ENCODE measurements at places on chromosomes 6 and 20.

- no peak for DNase-seq
These were observed 14.4 kb upstream of the ADAM33 start for GRCh38 chr20:3696200-3696599.

DNA sequence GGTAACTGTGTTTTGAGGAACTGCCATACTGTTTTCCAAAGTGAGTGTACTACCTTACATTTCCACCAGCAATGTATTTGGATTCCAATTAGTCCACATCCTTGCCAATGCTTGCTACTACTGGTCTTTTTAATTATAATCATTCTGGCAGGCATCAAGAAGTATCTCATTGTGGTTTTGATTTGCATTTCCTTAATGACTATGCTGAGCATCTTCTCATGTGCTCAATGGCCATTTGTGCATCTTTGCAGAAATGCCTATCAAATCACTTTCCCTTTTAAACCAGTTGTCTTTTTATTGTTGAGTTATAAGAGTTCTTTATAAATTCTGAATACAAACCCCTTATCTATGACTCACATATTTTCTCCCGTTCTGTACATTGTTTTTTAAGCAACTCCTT lies 75.9 kb downstream of the ATG5 start:
- DNase-seq = no peak

DNA sequence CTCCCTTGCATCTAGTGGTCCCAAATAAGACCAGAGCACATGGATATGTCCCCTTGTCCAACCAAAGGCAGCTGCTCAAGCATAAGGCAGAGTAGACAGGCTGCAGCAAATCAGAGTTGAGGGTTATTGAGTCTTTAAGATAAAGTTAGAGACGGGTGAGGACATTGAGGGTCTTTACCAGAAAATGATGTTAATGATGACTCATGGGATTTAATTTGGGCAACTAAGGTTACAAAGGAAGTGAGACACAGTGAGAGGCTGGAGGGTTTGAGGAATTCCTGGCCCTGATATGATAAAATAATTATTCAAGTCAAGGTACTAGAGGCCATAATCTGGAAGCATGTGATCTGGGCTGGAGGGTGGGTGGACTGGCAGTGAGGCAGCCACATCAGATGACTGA lies 133.6 kb downstream of the ALDH8A1 start:
- DNase-seq = no peak

- no peak for DNase-seq
These were observed 116.4 kb downstream of the FLRT3 start for GRCh38 chr20:14220986-14221385.

DNA sequence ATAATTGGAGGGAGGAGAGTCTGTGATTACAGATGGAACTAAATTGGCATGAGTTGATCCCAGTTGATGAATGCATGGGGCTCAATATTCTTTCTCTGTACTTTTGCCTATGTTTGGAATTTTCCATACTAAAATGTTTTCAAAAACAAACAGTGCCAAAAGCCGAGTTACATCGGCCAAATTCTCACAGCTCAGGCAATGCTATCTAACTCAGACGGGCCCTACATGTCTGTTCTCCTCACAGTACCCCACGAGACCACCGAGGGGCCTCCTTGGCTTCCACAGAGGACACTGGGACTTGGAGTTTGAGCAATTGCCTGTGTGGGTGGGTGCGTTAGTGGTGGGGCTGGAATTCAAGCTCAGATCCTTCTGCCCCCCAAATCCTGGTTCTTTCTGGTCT lies 413.2 kb downstream of the CDH26 start:
- DNase-seq = no peak

GRCh38 chr6:29942275-29943052 lies at the start of gene HLA-A:
Gene HLA-A (plus strand): TSS chr6:29942532. CDS start chr6:29942554, 22 bp downstream.
- DNase-seq = peak; percentile 96

DNA sequence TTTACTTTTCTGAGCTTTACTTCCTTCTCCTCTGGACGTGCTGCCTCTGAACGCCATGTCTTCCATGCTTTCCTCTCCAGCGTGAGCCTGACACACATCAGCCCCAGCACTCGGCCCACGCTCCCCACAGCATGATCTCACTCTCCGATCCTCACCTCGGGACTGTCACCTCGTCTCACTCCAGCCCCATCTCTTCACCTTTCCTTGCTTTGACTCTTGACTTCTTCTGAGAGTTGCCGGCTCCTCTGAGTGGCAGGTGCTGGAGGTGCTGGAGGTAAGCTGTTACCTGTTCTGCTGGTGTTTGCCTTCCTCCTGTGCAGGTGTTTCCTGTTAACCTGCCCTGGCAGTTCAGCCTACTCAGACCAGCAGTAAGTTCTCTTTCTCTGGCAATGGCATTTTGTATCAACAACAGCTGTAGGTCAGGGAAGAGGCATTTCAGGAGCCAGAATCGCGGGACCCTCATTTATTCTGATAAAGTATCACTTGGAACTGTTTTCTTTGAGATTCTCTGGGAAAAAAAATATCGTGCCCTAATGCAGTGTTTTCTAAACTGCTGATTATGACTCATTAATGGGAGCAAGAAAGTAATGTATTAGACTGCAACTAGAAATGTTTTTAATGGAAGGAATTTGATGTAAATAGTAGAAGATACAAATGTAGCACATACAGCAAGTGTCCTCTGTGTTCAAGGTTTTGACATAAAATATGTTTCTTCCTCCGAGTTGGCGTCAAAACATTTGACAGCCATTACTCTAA lies 106.5 kb downstream of the ARID1B start:
- no peak for DNase-seq

- DNase-seq = peak; percentile 89
These were observed 117.7 kb downstream of the RPS12 start for GRCh38 chr6:132931936-132932514.

DNA sequence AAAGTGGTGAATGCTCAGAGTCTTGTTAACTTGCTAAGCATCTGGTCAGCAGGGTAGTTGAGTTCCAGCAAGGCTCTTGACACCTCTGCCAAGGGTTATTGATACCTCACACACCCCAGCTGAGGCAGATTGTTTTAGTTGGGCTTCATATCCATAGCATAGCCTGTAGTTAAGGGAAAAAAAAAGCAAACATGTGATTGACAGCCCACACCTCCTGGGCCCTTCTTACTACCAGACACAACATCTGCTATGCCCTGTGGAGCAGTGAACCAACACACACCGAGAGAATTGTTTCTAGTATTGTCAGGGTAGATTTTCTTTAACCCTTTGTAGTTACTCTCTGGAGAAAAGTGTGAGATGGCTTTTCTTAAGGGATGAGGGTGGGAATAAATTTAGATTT lies 697.0 kb upstream of the POU3F2 start:
- DNase-seq = no peak

DNA sequence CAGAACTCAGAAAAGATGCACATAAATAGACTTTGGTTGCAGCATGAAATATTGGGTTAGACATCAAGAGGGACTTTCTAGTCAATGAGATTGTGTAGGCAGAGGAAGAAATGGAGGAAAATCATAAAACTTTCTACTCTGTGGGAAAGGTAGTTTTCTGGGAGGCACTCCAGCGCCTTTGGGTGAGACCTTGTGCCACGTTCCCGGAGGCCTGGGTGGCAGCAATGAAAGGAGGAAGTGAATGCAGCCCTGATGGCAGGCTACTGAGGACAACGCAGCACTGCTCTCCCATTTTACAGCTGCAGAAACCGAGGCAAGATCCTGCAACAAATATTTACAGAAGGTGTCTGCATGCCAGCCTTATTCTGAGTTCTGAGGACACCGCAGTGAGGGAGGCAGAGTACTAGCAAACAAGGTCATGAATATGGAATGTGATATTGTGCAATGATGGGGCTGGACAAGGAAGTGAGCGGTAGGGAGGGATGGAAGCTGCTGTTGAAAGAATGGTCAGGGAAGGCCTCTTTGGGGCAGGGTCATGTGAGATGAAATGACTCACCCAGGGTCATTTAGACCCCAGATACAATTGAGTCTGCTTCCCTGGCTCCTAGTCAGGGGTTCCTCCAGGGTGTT lies 159.1 kb downstream of the TFAP2C start:
- peak; percentile 78 for DNase-seq

GRCh38 chr6:5730585-5731263 lies 276.0 kb downstream of the NRN1 start:
- DNase-seq = no peak

GRCh38 chr6:16758163-16758975 lies 2.9 kb downstream of the ATXN1 start:
- peak; percentile 57 for DNase-seq

DNA sequence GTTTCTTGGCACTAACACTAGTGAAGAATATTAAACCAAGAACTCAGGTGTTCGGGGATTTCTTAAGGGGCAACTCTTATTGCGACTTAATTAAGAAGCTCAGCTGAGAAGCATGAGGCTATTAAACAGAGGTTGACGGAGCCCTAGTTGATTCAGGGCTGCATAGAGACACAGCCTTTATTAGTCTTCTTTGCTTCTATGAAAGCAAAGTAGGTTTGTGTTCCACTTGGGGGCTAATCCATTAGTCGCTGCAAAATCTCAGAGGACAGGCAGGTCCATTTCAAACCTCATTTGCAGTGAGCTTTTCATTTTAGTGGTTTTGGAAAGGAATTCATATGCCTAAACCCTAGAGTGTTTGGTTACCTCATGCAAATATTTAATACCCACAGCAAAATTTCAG lies 506.6 kb upstream of the SULF2 start:
- no peak for DNase-seq

DNA sequence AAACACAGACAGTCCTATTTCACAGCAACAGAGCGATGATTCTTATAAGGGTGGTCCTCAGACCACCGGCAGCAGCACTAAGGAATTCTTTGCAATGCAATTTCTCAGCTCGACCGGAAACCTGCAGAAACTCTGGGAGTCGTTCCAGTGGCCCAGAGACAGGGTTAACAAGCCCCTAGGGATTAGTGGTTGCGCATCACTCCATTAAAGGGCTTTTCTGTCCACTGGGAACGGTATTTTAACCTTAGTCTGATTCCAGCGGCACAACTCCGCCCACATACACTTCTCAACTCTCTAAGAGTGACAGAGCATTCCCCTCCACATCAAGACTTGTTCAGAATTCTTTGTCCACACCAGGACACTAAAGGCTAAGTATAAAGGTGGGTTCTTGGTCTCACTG lies 341.5 kb downstream of the TFAP2A start:
- peak; percentile 4 for DNase-seq

DNA sequence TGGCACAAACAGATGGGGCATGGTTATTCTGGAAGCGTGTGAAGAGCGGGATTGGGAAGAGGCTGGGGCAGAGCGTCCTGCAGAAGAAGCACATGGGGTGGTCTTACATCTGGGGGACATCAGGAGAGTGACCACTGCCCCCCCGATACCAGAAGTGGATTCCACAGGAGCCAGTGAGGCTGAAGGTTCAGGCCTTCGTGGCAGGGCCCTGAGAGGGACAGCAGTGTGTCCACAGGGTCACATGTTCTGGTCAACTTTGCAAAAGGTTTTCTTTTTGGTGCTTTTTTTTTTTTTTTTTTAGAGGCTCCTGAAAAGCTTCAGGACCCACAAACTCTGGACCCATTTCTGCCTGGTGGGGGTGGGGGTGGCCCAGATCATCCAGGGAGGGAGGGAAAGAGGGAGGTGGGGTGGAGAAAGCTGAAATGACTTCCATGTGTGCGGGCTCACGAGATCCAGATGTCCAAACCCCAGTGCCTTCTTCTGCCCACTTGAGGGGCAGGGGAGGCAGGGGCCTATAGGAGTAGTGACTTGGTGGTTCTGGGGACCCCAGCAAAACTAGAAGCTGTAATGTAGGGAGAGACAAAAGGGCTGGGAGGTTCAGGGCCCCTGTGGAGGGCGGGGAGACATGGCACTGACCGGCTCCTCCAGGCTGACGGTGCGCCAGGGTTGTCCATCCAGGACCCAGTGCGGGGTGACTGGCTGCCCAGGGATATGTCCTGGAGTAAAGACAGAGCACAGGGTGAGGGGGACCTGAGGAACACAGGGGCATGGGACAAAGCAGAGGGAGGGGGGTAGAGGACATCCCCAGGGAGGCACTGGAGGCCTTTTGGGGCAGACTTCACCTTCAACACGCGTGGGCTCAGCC lies 2.7 kb downstream of the ADAM33 start:
- DNase-seq = no peak

DNA sequence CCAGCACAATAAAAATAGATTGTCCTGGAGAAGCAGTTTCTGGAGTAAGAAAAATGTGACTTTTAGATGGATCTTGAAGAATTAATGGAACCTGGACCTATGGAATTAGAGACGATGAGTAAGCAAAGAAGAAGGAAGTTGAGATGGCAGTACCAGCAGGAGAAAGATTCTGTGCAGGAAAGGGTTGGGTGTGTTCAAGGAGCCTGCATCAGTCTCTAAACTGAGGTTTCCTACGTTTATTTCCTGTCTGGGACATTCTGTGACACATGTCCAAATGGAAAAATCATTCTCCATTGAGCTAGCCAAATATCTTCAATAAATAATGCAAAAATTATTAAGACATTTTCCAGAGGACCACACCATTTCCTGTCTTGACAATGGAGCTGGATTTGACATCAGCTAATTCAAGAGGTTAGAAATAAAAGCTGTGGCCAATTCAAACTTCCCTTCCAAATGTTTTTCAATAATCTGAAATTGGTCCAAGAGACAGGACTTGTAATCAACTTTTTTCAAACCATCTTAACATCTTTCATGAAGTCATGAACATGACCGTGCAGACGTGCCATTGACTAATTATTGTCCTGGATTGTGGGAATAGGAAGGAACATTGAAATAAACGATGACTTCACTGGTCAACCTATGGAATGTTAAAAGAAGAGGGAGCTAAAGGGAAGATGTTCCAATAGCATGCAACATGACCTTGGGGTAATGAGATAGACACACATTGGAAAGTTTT lies 198.3 kb downstream of the ZNF217 start:
- no peak for DNase-seq

DNA sequence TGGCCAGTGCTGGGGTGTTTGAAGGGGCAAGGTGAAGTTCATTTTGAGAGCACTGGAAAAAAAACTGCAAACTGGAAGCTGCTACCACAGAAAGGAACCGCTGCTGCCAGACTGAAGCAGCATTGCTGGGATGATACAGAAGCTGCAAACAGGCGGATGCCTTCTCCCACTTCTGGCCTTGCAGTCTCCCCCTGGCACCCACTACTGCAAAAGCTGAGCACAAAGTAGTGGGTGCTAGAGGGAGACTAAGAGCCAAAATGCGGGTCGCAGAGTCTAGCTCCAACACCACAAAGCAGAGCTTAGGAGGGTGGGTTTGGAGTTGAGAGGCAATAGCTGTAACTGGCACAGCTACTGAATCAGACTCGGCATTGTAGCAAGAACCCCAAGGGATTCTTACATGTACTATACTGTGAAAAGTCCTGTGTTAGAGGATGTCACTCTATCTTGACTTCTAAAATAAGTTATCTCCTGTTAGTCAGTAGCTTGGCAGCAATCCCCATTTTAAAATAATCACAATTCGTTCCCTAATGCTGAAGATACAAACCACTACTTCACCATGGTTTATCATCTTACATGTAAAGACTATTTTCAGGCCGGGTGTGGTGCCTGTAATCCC lies 44.0 kb upstream of the COL21A1 start:
- DNase-seq = no peak

- DNase-seq = no peak
These were observed 301.3 kb upstream of the JARID2 start for GRCh38 chr6:14944593-14944992.

GRCh38 chr20:5080384-5080877 lies 39.3 kb downstream of the PCNA start:
- DNase-seq = no peak
